Mesothelial cell of epicardium (in vitro differentiated cells): ENCODE measurements at places on chromosomes 16 and 17.

DNA sequence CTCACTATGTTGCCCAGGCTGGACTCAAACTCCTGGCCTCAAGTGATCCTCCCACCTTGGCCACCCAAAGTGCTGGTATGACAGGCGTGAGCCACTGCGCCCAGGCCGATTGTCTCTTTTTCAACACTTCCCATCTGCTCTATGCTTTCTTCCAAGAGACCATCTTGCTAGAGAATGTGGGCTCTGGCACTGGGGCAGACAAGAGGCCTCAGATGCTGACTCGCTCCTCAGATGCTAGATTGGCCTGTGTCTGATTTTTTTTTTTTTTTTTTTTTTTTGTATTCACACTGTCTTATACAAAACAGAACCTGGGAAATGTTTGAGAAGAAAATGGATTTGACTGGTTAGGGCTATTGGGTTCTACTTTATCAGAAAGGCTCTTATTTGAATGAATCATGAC lies 58.2 kb downstream of the CYB5D2 start:
- no peak overlapping the region for H3K27ac ChIP-seq
- no peaks in the 10 kb centered on the region for H3K27me3 ChIP-seq
- no peak overlapping the region for H3K4me3 ChIP-seq
- H3K4me1 ChIP-seq, result no peaks in the 10 kb centered on the region

DNA sequence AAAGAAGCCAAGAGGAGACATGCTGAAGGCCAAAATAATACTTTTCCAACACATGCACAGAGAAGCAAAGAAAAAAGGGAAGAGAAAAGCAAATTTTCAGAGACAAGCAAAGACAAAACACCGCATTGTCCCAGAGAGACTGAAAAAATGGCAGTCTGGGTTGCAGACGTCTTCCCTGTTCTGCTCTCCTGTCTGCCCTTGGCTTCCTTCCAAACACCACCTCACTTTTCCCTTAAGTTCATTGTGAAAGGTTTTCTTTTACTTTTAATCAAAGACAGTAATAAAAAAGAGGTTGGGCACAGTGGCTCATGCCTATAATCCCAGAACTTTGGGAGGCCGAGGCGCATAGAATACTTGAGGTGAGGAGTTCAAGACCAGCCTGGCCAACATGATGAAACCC lies 21.2 kb upstream of the VAT1L start:
- no peak overlapping the region for H3K4me3 ChIP-seq
- peaks cover 2% of the 10 kb centered on the region for H3K27me3 ChIP-seq
- no peak overlapping the region for H3K27ac ChIP-seq
- H3K36me3 ChIP-seq, result no peaks in the 10 kb centered on the region
- peaks cover 10% of the 10 kb centered on the region for H3K4me1 ChIP-seq

GRCh38 chr16:14070555-14070876 lies 603 bp upstream of the MRTFB start:
- H3K27ac ChIP-seq, result peak overlapping the region; percentile 84
- no peaks in the 10 kb centered on the region for H3K27me3 ChIP-seq
- DNase-seq, result no peak
- no peaks in the 10 kb centered on the region for H3K36me3 ChIP-seq
- H3K4me1 ChIP-seq, result peaks cover 27% of the 10 kb centered on the region

GRCh38 chr17:35715416-35715815 lies 16.0 kb upstream of the RASL10B start:
- DNase-seq, result no peak
- peaks cover 25% of the 10 kb centered on the region for H3K4me1 ChIP-seq
- no peaks in the 10 kb centered on the region for H3K27me3 ChIP-seq
- H3K27ac ChIP-seq, result no peak overlapping the region
- peaks cover 13% of the 10 kb centered on the region for H3K36me3 ChIP-seq
- H3K4me3 ChIP-seq, result no peak overlapping the region

GRCh38 chr17:65171752-65172151 lies 34.6 kb downstream of the RGS9 start:
- no peak overlapping the region for H3K4me3 ChIP-seq
- H3K36me3 ChIP-seq, result no peaks in the 10 kb centered on the region
- DNase-seq, result no peak
- H3K27me3 ChIP-seq, result no peaks in the 10 kb centered on the region
- H3K4me1 ChIP-seq, result peaks cover 7% of the 10 kb centered on the region

- no peaks in the 10 kb centered on the region for H3K36me3 ChIP-seq
- DNase-seq, result no peak
- H3K4me3 ChIP-seq, result no peak overlapping the region
- H3K4me1 ChIP-seq, result peaks cover 2% of the 10 kb centered on the region
- H3K27ac ChIP-seq, result no peak overlapping the region
Observed at GRCh38 chr17:40846515-40847144, 20.4 kb downstream of the KRT12 start.

- no peaks in the 10 kb centered on the region for H3K36me3 ChIP-seq
- H3K4me1 ChIP-seq, result peaks cover 5% of the 10 kb centered on the region
- peaks cover 20% of the 10 kb centered on the region for H3K27me3 ChIP-seq
- no peak overlapping the region for H3K4me3 ChIP-seq
- H3K27ac ChIP-seq, result no peak overlapping the region
- DNase-seq, result no peak
Observed at GRCh38 chr16:9260666-9261065, 169.2 kb downstream of the HAPSTR1 start.

DNA sequence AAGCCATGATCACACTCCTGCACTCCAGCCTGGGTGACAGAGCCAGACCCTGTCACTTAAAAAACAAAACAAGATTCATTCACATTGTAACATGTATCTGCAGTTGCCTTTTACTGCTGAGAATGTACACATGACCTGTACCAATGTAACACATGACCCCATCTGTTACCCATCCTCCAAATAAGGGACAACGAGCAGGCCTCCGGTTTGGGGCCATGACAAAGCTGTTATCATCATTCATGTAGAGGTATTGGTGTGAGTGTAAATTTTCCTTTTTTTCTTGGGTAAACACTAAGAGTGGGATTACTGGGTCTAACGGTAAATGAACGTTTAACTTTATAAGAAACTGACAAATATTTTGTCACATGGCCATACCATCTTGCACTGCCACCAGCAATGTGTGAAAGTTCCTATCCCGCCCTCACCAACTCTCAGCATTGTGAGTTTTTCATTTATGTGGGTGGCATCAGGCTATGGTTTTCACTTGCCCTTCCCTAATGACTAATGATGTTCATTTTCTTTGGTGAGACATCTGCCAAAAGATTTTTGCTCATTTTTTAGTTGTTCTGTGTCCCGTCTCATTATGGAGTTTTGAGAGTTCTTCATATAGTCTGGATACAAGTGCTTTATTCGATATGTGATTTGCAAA lies 145.5 kb downstream of the C16orf78 start:
- H3K27ac ChIP-seq, result no peak overlapping the region
- peaks cover 2% of the 10 kb centered on the region for H3K27me3 ChIP-seq
- no peaks in the 10 kb centered on the region for H3K4me1 ChIP-seq
- H3K4me3 ChIP-seq, result no peak overlapping the region

DNA sequence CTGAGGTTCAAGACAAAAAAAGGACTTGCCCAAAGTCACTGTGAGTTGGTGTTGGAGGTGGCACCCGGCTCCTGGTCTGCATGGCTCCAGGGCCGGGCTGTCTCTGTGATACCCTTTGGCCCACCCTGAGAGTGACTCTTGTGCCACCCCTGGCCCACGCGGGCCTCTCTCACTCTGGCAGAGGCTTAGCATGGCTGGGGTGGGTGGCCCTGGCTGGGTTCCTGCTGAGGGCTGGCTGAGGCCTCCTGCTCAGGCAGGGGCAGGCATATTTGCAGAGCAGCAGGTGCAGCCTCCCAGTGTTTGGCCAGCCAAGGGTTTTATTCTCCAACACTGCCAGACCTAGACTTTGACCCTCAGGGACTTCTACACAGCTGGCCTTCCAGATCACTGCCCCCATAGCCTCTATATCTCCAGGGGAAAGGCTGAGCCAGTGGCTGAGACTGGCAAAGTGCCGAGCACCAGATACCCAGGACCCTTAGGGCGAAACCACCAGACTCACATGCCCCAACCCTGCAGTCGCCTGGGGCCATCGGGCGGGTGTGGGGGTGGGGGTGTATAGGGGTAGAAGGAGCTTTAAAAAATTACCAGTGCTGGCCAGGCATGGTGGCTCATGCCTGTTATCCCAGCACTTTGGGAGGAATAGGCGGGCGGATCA lies 21.5 kb upstream of the ADGRG1 start:
- H3K36me3 ChIP-seq, result no peaks in the 10 kb centered on the region
- H3K27ac ChIP-seq, result peak overlapping the region; percentile 56
- H3K27me3 ChIP-seq, result peaks cover 2% of the 10 kb centered on the region
- H3K4me1 ChIP-seq, result peaks cover 16% of the 10 kb centered on the region
- no peak overlapping the region for H3K4me3 ChIP-seq
- DNase-seq, result no peak

- no peaks in the 10 kb centered on the region for H3K27me3 ChIP-seq
- no peak overlapping the region for H3K4me3 ChIP-seq
- no peak for DNase-seq
Observed at GRCh38 chr17:12046786-12047185, 26.1 kb downstream of the MAP2K4 start.

DNA sequence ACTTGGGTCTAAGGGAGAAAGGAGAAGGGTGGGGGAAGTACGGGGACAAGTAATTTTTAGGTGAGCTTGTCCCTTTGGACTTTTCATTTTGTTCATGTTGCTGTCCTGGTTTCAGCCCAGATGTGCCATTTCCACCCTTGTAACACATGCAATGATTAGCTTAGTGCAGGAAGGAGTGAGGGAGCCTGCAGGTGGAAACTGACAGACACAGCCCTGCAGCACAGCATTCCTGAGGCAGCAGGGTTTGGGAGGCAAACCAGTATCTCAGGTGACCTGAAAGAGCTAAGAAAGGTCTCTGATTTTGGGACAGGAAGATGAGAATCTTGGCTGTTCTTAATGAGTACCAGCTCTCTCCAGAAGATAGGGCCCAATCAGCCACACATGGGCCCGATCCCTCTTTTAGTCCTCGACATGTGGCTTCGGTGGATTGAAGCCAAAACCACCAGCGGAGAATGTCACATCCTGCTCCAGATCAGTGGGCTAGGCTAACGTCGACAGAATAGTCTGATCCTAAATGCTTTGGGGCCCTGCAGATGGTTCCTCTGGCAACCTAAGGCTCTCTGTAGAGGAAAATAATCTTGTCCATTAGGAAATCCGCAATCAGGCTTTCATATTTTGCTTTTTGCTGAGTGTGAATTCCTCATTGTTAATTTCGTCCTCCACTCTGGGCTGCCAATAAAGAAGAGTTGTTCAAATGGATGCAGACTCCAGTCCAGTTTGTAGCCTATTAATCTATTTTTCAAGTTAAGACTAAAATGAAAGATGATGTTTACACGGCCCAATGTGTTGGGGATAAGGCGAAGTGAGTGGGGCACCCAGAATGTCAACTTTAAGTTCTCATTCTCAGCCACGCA lies 3.8 kb upstream of the RNF157 start:
- no peak overlapping the region for H3K4me3 ChIP-seq
- H3K4me1 ChIP-seq, result peaks cover 28% of the 10 kb centered on the region
- H3K27me3 ChIP-seq, result peaks cover 37% of the 10 kb centered on the region
- no peaks in the 10 kb centered on the region for H3K36me3 ChIP-seq
- H3K27ac ChIP-seq, result no peak overlapping the region

- H3K4me1 ChIP-seq, result no peaks in the 10 kb centered on the region
- no peak for DNase-seq
- H3K36me3 ChIP-seq, result no peaks in the 10 kb centered on the region
- H3K27me3 ChIP-seq, result peaks cover 20% of the 10 kb centered on the region
Observed at GRCh38 chr17:48770954-48771353, 42.4 kb upstream of the HOXB13 start.
